ENCODE measurements at places on chromosomes 2 and 18. TPM values are rescaled to one million over a fixed set of nuclear protein-coding genes. Genes with fewer than 3 reads are reported as not detected.

ZC3H6 gene
- 1.3 TPM for total RNA-seq

MPV17 gene
- total RNA-seq, result 41.8 TPM

DNA sequence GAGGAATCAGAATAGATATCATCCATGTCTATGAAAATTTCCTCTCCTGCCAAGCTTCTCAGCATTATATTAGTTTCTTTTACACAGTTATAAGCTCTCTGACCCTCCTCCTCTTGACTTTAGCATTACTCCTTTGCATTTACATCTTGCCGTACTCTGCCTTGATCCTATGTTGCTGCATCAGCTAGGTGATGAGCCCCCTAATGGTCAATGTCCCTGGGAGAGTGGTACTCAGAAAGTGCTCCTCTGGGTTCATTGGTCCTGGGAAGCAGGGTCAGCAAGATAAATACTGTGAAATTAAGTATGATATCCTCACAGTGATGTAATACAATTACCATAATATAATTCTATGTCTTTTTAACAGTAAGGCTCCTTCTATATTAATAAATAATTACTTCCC lies 74.1 kb downstream of the PKP4 start:
- no peak overlapping the region for H3K4me3 ChIP-seq
- no peak for DNase-seq
- no peaks in the 10 kb centered on the region for H3K36me3 ChIP-seq
- H3K27me3 ChIP-seq, result no peaks in the 10 kb centered on the region

GRCh38 chr2:107025869-107026380 lies 140.0 kb upstream of the ST6GAL2 start:
- peak overlapping the region; percentile 100 for H3K27ac ChIP-seq
- peak; percentile 98 for DNase-seq
- no peak overlapping the region for H3K4me3 ChIP-seq
- peaks cover 37% of the 10 kb centered on the region for H3K4me1 ChIP-seq
- no peaks in the 10 kb centered on the region for H3K36me3 ChIP-seq

- no peaks in the 10 kb centered on the region for H3K4me1 ChIP-seq
- H3K36me3 ChIP-seq, result no peaks in the 10 kb centered on the region
- no peak overlapping the region for H3K4me3 ChIP-seq
- DNase-seq, result no peak
These were observed 210.3 kb downstream of the SP3 start for GRCh38 chr2:173754837-173755236.

GRCh38 chr2:113182471-113183260 lies 8.9 kb downstream of the PSD4 start:
- H3K4me3 ChIP-seq, result no peak overlapping the region
- no peak for DNase-seq
- H3K27ac ChIP-seq, result no peak overlapping the region
- H3K36me3 ChIP-seq, result no peaks in the 10 kb centered on the region
- H3K27me3 ChIP-seq, result no peaks in the 10 kb centered on the region

DNA sequence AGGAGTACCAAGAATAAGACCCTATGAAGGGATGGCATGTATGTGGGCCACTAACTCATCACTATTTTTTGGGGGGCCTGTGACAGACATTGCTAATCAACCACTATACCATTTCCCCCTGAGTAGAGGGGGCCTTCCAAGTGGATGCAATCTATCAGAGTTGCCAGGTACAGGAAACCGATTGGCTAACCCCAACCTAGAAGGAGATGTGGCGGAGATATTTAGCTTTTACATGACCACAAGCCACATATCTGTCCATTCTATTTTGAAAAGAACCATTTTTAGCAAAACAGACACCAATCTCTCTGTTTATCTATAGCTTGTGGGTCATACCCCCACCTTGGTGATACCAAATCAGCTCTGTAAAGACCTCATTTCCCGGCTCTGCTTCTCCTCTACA lies 51.0 kb downstream of the PAX8 start:
- no peak overlapping the region for H3K4me3 ChIP-seq
- no peak overlapping the region for H3K27ac ChIP-seq
- H3K27me3 ChIP-seq, result no peaks in the 10 kb centered on the region
- no peaks in the 10 kb centered on the region for H3K4me1 ChIP-seq
- no peak for DNase-seq

- no peak overlapping the region for H3K4me3 ChIP-seq
- DNase-seq, result no peak
- H3K4me1 ChIP-seq, result no peaks in the 10 kb centered on the region
These were observed 65.0 kb downstream of the NYAP2 start for GRCh38 chr2:225464346-225465025.

DNA sequence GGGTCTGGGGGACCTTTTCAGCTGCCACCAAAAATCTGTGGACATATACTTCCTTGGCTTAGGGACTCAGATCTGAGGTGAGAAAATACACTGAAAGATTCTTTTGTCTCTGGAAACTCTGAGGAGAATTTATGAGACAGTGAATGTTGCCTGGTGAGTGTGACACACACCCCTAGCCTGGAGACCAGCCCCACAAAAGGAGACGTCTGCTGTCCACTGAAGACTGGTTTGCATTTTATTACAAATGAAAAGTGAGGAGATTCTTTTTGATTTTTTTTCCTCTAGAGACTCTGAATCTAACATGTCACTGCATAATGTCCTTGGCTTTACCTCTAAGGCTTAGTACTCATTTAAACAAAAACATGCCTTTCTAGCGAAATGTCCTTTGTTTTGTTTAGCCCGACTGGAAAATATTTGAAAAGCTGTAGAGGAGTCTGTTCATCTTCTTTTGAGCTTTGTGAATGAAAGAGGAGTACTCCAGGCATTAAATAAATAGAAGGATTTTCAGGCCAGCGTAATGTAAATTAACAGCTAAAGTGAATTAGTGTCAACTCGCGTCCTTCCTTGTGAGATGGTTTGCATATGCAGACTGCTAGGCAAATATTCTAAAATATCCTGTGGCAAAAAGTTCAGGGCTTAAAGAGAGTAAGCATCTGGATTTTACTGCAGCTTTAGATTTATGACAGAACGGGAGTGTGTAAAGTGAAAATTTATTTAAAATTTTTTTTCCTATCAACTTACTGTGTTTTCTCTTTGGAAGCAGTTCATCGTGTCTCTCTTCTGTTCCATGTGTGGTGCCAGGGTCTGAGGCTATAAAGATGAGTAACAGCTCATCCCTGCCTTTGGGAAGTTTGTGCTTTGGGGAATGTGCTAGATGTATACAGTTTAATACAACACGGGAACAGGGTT lies 125.4 kb downstream of the VWA3B start:
- H3K27ac ChIP-seq, result no peak overlapping the region
- no peaks in the 10 kb centered on the region for H3K36me3 ChIP-seq
- peaks cover 32% of the 10 kb centered on the region for H3K27me3 ChIP-seq
- no peaks in the 10 kb centered on the region for H3K4me1 ChIP-seq
- DNase-seq, result no peak
- H3K4me3 ChIP-seq, result no peak overlapping the region

DNA sequence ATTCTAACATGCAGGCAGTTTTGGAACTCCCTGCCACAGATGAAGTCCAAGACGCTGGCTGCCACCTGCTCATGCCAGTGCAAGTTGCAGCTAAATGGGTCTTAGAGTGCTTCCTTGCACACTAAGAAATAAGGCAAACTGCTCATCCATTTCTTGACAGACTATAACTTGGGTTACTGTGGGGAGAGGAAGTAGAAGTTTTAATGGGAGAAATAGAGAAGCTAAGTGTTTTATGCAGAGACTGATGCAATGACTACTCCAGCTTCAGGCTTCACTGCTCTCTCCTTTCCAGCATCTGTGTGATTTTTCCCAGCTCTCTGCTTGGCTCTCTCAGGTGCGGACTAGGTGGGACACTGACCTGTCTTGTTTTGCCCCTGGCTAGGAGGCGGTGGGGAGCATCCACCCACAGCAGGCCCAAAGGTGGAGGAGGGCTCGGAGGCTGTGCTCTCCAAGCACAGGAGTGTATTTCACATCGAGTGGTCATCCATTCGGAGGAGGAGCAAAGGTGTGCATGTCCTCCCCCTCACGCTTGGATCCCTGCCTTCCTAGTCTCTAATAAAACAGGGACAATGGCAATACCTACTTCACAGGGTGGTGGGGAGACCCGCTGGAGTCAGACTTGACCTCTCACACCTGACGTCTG lies 48.2 kb downstream of the SLC14A2 start:
- H3K27me3 ChIP-seq, result no peaks in the 10 kb centered on the region
- no peak overlapping the region for H3K4me3 ChIP-seq
- no peaks in the 10 kb centered on the region for H3K36me3 ChIP-seq
- DNase-seq, result no peak
- no peak overlapping the region for H3K27ac ChIP-seq

GRCh38 chr2:158745866-158746382 lies 49.2 kb upstream of the DAPL1 start:
- DNase-seq, result no peak
- no peaks in the 10 kb centered on the region for H3K27me3 ChIP-seq
- H3K4me1 ChIP-seq, result no peaks in the 10 kb centered on the region
- H3K27ac ChIP-seq, result no peak overlapping the region
- no peaks in the 10 kb centered on the region for H3K36me3 ChIP-seq

All from PC-3 (cell line).